Non-pigmented ciliary epithelial cell (primary cell): ENCODE measurements at places on chromosomes 2 and 18.

DNA sequence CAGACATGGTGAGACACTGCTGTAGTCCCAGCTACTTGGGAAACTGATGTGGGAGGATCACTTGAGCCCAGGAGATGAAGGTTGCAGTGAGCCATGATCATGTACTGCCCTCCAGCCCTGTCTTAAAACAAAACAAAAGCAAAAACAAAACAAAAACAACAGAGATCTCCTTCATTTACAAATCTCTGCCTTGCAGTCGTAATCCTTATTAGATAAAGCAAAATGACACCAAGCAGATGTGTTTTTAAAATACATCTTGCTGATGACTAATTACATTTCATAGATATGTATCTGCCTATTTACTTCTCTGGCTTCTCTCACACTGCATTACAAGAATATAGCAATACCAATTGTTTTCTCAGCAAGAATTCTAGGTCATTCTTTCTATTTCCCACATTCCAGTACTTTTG lies 22.8 kb downstream of the NFE2L2 start:
- DNase-seq, result no peak

DNA sequence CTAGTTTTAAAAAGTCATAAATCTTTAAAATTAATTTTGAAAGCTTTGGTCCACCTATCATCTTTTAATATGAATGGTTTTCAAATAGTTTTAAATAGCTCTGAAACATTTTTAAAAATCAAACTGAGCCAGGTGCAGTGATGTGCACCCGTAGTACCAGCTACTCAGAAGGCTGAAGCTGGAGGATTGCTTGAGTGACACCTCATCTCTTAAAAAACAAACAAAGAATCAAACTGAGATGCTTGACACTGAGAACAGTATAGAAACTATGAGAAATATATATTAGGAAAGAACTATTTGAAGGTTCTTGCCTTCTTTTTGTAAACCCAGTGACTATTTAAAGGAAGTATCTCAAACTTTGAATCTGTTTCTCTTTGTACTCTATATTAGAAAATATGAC lies 67.4 kb downstream of the BARD1 start:
- no peak for DNase-seq

DNA sequence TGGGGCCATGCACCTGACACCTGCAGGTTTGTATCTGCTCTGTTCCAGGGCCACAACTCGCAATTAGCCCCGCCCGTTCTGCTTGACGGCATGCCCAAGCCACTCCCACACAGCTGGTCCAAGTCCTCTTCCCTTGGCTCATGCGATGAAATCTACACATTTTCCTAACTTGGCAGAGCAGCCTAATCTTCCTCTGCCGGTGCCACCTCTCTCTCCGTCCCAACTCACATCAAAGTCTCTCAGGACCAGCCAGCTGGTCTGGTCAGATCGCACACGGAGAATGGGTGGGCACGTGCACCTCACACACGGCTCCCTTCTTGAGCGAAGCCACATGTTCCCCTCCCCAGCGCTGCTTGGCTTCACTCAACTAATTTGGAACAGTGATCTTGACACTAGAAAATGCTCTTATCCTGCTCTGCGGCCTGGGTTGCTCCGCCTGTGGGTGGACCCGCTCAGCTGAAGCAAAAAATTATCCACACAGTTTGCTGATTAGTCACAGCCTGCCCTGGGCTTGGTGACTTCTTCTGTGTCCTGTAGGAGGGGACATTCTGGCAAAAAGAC lies 176.7 kb downstream of the NRP2 start:
- no peak for DNase-seq

GRCh38 chr18:55753643-55754263 lies 165.8 kb upstream of the TCF4 start:
- DNase-seq, result no peak

DNA sequence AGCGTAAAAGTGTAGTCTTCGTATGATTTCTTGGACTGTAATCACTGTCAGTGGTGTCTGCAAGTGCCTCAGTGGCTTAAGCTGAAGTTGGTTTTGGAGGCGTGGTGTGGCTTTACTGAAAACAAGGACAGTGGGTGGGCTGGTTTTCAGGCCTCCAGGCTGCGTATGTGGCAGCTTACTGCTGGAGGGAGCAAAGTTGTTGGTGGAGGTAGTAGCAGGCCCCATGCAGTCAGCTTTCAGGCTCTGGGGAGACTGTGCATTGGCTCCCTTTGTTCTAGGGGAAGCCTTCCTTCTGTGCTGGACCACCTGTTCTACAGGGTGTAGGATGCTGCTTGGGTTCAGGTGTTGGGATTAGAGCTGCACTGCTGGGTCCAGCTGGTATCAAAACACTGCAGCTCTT lies 91.6 kb downstream of the NCK2 start:
- no peak for DNase-seq

DNA sequence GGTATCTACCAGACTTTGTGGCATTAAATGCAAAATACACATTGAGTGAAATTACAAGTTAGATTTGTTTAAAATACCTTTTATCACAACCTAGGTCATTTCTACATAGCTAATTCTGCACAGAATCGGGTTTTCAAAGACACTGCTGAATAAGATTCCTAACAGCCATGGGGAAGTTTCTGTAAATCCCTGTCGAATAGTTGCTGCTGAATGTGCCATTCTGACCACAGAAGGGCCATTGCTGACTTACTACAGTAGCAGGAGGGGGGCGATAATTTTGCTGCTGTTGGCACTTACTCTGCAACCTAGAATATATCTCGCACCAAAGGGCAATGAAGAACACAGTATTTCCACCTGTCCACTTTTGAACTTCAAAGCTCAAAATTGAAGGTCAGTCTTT lies 232.8 kb downstream of the TCF4 start:
- no peak for DNase-seq

DNA sequence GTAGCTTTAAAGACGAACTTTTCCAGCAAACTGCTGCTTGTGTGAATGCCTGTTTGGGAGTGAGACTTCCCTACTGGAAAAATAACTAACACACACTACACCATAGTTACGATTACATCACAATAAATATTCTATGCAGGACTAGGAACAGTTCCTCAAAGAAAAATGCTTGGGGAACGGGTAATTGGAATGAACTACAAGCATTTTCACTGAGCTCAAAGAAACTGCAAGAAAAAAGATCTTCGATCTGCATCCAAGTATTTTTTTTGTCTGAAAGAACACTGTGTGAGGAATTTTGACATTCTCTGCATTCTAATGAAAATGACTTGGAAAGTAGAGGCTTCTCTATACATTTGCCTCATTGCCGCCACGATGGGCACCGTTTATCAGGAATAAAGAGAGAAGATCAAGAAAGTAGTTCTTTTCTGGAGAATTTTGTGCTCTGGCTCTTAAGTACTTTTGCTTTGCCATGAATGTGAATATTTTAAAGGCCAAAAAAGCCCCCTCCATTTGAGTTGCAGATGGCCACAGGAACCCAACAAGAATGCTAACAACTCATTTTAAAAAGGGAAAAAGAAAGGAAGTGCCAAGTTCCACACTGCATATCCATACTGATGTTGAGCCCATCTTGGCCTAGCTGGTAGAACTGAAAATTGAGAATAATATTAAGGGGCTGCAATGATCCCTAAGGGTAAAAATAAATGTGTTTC lies 13.6 kb downstream of the LYPD1 start:
- DNase-seq, result no peak
